Activated CD4-positive, alpha-beta T cell treated with anti-CD3 and anti-CD28 coated beads for 4 hours (primary cell): ENCODE measurements at places on chromosomes 2 and 18.

- no peak for DNase-seq
Measured at GRCh38 chr2:23387845-23388244, 2.9 kb downstream of the KLHL29 start.

DNA sequence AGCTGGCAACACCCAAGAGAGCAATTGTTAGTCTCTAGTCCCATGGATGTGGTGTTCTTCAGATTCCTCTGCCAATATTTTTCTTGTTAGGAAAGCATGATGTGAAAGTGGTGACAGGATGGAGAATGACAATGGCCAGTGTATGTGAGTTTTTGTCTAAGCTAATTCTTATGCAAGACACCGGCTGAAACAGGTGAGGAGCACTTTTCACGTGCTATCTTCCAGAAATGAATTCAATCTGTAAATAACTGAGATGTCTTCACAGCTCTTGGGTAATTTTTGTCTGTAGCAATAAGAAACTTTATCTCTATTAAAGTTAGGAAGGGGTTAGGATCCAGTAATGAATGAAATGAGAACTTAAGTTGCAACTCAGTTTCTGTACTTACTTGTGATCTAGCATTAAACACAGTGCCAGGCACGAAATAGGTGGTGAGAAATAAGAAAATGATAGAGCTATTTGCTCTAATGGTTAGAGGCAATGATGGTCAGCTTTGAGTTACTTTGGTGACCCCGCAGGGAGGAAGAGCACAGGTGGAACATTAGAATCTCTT, 676 bp upstream of the AGPS start:
- no peak for DNase-seq

GRCh38 chr18:48479531-48479930, 59.3 kb upstream of the CTIF start:
- DNase-seq = no peak

DNA sequence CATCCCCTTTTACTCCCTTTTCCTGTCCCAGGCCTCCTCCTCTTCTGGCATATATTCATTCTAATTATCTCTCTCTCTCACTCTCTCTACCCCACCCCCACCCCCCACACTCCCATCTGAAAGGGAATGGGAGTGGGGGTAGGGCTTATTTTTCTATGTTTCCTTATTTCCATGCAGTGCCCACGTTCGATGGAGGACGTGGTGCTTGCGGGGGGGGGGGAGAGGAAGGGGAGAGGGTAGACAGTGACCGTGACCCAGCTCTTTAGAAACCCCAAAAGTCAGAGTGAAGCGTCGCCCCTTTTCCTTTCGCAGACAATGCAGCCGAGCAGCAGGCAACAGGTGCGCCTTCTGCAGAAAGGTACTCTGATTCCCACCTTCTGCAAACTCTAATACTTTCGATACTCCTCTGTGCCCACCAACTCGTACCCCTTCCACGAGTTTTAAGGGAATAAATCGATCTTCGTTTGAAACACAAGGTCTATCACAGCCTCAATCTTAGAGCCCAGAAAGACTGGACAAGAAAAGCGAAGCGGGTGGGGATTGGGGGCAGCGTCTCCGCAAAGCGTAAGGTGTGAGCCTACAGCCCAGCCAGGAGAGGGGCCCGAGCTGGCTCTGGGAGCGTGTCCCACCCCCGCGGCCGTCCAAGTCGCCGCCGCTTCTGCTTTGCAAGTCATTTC, 891 bp upstream of the NR4A2 start:
- DNase-seq = no peak
